HT1080 (cell line): ENCODE measurements at places on chromosomes 3 and 15. TPM values are rescaled to one million over a fixed set of nuclear protein-coding genes. Genes with fewer than 3 reads are reported as not detected.

Gene FAM43A
- total RNA-seq, result 6.1 and 6.6 TPM in 2 replicates

Gene GP5
- not detected in 2 replicates for total RNA-seq

Gene FOXB1
- not detected in 2 replicates for total RNA-seq

Gene MB21D2
- total RNA-seq, result 16.1 and 17.8 TPM in 2 replicates

Gene TIMP4
- total RNA-seq, result not detected in 2 replicates

Gene P2RY1
- 5.1 and 5.6 TPM in 2 replicates for total RNA-seq

GRCh38 chr3:151890721-151891141, 17.3 kb downstream of the SUCNR1 start:
- no peak for DNase-seq

GRCh38 chr3:195913382-195913781, 5.0 kb upstream of the TNK2 start:
- no peak for DNase-seq

- no peak for DNase-seq
These were observed 145.5 kb downstream of the ATP10A start for GRCh38 chr15:25717457-25718168.

DNA sequence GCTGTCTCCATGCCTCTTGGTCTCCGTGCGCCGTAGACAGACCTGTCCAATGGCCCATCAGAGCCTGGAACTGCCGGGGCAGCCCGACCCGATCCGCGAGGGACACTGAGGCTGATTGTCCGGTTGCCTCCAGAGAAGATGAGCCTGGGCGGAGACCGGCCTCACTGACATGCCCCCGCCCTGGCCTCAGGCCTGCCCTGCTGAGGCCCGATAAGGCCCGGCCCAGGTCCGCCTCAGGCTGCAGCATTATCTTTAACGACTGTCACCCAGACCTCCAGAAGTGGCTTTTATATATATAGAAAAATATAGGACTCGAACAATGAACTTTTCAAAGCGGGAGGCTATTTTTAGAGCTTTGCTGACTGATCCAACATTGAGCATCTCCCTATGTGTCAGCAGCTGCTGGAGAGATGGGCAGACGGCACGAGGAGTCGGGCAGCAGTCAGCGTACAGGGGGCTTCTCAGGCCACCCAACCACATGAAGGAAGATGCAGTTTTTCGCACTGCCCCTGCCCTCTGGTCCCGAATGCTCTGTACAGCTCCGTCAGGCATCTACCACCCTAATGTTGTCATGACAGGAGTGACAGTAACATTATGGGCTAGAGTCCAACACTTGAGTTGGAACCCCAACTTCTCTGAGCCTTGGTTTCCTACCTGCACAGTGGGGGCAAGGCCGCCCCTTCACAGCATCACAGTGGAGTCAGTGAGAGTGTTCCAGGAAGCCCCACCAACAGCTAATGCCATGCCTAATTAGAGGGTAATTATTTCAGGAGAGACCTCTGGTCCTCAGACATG, 112.0 kb upstream of the RPL32 start:
- DNase-seq, result no peak

GRCh38 chr15:83446904-83447709, at the start of gene SH3GL3:
Gene SH3GL3, plus strand, starts transcription at chr15:83447341. Its CDS starts 193 bp downstream, at chr15:83447534.
- peak; percentile 69 for DNase-seq

- no peak for DNase-seq
These were observed 13.3 kb upstream of the RBP1 start for GRCh38 chr3:139552632-139553365.

DNA sequence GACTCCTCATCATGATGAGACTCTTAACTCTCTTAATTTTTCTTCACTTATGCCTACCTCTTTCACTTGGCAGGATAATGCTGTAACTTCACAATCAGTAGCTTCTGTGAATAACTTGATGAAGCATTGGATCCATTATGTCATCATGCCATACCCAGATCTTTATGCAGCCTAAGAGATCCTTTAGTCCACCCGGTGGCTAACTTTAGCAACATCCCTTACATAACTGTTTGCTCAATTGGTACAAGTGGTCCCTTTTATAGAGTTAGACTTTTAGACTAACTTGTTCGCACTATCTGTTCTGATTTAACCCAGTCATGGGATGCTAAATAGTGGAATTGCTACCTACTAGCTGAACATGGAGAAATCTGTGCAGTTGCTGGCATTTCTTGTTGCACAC, 184.5 kb downstream of the USP13 start:
- no peak for DNase-seq

GRCh38 chr3:107985496-107985895, 105.3 kb downstream of the CD47 start:
- peak; percentile 72 for DNase-seq

- DNase-seq, result peak; percentile 55
These were observed 156.4 kb upstream of the FRMD4B start for GRCh38 chr3:69542089-69542804.

DNA sequence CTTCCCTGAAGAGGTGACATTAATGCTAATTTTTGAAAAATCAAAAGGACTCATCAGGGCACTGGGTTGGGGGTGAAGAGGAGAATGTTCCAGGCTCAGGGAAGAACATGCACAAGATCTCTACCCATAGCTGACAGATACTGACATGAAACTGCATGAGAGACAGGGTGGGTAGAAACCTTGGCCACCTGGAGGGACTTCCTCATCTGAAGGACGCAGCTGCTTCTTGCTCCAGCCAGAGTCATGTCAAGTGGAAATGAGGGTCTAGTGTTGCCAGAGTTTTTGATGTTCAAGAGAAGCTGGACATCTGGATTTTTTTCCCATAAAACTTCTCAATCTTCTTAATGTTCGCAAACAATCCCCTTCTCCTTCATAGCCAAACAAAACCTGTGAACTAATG, 29.7 kb downstream of the AMOTL2 start:
- DNase-seq, result no peak

DNA sequence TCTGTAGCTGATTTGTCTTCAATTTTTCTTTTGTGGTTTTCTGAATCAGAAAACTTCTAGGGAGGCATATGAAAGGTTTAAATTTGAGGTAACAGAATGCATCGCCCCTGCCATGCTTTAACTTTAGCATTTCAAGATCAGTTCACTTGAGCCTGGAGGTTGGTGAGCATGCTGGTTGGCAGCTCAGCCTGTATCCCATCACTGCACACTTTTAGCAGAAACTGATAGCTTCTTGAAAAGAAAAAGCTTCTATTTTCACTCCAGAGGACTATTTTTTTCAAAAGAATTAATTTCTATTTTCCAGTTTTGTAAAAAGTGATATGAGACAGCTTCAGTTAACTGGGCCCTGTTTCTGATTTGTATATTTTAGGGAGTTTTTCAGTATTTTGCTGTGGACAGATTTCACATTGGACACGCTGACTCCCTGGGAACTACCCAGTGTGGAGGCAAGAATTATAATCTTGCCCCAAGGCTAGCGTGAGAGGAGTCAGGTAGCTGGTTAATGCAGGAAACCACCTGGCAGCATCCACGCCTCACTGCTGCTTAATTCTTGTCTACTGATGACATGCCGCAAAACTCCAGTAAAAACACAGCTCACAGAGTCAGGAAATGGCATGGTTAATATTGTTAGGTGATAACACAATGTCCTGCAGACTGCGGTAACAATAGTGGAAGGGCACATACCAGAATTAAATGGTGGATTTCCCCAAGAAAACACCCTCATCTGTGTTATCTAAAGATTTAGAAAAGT, 71.4 kb downstream of the DUT start:
- DNase-seq, result no peak

GRCh38 chr3:65619451-65619881, 419.3 kb downstream of the MAGI1 start:
- peak; percentile 8 for DNase-seq

GRCh38 chr3:182592747-182593146, 200.6 kb upstream of the ATP11B start:
- no peak for DNase-seq

- peak; percentile 64 for DNase-seq
These were observed 36.8 kb downstream of the ATP1B3 start for GRCh38 chr3:141913150-141913811.

GRCh38 chr3:183275418-183275817, 22.4 kb downstream of the B3GNT5 start:
- peak; percentile 69 for DNase-seq

GRCh38 chr15:70625438-70625837, 137.9 kb downstream of the UACA start:
- DNase-seq, result no peak

DNA sequence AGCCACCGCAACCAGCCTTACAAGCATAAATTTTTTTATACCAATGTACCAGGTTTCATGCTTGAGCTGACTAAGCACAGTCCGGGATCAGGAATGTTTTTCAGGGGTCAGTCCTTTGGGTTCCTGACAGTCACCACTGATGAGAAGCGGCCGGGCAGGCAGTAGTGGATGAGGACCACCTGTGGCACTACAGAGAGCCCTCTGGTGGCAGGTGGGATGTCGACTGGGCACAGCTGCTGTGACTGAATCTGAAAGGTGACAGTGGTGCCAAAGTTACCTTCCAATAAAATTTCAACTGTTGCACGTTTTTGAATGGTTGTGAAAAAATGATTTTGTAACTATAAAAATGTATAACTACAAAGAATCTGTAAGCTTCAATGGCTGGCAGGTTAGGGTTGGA, 34.0 kb downstream of the TPRA1 start:
- DNase-seq, result no peak

DNA sequence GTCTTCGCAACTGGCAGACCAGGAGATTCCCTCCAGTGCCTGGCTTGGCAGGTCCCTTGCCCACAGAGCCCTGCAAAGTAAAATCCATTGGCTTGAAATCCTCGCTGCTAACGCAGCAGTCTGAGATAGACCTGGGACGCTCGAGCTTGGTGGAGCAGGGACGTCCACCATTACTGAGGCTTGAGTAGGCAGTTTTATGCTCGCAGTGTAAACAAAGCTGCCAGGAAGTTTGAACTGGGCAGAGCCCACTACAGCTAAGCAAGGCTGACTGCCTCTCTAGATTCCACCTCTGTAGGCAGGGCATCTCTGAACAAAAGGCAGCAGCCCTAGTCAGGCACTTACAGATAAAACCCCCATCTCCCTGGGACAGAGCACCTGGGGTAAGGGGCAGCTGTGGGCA, 205.0 kb upstream of the MME start:
- DNase-seq, result no peak

DNA sequence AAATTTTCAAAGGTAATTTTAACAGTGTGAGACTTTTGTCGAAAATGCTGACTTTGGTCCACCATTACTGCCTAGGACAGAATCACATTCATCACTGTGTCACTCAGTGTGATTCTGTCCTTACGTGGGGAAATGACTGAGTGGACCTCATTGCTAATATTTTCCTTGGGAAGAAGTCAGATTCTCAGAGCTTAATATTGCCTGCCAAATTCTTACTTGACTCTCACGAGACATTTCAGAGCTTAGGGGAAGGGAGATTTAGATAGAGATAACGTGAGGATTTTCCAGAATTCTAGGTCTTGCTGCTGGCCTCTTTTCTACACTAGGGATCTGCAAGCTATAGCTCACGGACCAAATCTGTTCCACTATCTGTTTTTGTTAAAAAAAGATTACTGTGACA, 270.4 kb downstream of the SUCLG2 start:
- DNase-seq, result no peak

GRCh38 chr3:165195640-165196576, at the start of gene SLITRK3:
Gene SLITRK3, minus strand, starts transcription at chr3:165196384. Its CDS starts 5,554 bp downstream, at chr3:165190830.
- DNase-seq, result no peak

GRCh38 chr3:149933008-149933407, 37.7 kb downstream of the PFN2 start:
- DNase-seq, result no peak

DNA sequence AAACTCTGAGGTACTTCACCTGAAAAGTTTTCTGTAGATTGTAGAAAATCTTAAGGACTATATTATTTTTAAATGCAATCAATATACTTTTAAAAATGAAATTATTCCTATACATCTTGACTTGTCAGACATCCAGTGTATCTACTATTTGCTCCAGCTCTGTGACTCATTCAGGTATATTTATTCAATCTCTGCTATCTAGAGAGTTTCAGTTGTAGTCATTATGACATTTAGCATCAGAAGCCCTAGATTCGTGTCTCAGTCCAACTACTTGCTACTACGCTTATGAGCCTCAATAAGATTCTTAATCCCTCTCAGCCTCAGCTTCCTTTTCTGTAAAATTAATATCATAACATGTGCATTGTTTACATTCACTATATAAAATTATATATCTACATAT, 22.3 kb upstream of the EIF1B start:
- DNase-seq, result no peak
